Naive thymus-derived CD4-positive, alpha-beta T cell (primary cell): ENCODE measurements at places on chromosomes 7 and 10. TPM values are rescaled to one million over a fixed set of nuclear protein-coding genes. Genes with fewer than 3 reads are reported as not detected.

Gene KAZALD1
- not detected for polyA plus RNA-seq

Gene PI4K2A
- 5.5 TPM for polyA plus RNA-seq

DNA sequence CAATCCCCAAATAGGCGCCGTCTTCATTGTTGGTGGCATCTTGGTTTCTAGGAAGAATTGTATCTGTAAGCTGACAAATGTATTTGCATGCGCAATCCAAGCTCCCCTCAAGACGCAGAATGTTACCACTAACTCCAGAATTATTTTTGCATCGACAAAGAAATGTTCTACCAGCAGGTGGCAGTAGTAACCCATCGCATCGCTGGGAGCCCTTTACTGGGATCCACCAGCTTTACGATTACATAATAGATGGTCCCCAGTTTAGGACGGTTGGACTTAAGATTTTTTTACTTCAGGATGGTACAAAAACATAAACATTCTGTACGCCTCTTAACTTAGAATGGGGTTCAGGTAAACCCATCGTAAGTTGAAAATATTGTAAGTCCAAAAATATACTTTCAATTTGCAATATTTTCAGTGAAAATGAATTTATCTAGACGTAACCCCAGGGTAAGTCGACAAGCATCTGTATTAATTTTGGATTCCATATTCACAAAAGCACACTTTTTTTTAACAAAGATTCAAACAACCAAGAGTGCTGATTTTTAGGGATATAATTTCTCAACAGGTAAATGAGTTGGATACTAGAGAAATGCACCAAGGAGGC lies 114.0 kb upstream of the COBL start:
- peak; percentile 35 for DNase-seq

DNA sequence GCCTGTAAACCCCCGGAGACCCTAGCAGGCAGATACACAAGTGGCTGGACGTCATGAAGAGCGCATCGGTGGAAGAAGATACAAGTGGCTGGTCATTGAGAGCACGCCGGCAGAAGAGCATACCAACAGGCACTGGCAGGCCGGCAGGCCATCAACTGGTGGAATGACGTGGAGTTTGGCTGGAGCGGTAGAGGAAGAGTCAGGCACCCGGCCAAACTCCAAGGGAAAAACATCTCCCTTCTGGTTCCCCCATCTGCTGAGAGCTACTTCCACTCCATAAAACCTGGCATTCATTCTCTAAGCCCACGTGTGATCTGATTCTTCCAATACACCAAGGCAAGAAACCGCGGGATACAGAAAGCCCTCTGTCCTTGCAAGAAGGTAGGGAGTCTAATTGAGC lies 113.4 kb upstream of the NPSR1 start:
- no peak for DNase-seq

- DNase-seq, result no peak
Observed at GRCh38 chr10:129523031-129523722, 56.1 kb downstream of the MGMT start.
